Jurkat, Clone E6-1 (cell line): ENCODE measurements at places on chromosomes 3 and 15.

- DNase-seq = no peak
Measured at GRCh38 chr15:73287019-73287418, 81.7 kb downstream of the HCN4 start.

- DNase-seq = no peak
Measured at GRCh38 chr3:111480091-111480490, 61.9 kb upstream of the CD96 start.

- DNase-seq = no peak
Measured at GRCh38 chr3:176906046-176906905, 291.0 kb downstream of the TBL1XR1 start.

DNA sequence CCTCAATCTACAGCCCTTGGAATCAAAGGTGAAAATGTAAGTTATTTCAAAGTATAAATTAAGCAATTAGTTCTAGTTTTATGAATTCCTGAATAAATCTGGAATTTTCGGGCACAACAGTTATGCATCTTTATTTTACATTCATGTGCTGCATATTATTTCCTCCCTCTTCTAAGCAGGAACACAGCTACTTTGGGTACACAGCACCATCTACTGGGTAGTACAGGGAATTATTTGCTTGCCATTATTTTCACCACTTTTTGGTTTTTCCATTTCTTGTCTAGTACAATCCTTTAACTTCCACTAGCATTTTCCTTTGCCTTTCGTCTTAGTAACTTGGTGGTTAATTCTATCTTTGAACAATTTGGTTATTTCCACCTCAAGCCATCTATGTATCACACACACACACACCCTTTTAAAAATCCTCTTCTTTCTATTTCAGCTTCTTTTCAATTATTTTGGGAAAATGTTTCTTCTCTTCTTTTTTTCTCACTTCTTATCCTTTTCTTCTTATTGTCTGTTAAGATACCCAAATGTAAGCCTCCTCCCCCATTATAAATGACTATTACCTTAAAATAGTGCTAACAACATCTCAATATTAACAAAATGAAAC is 451.0 kb downstream of the MFSD1 start:
- peak; percentile 31 for DNase-seq

DNA sequence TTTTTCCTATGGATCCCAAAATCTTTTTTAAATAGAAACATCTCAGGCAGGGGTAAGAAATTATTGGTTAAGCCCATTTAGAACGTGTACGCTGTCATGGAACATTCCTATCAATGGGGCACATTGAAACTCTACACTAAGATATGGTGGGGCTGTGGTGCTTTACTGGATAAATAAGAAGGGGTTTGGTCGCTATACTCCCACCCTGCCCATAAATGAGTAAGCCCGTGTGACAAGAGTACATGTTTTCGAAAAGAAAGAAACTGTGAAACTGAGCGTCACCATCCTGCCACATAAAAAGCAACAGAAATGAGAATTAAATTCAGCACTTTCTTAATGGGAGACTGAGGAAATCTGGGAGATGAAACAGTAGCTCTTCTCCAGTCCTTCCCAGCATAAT is 929.7 kb upstream of the CFAP20DC start:
- no peak for DNase-seq

DNA sequence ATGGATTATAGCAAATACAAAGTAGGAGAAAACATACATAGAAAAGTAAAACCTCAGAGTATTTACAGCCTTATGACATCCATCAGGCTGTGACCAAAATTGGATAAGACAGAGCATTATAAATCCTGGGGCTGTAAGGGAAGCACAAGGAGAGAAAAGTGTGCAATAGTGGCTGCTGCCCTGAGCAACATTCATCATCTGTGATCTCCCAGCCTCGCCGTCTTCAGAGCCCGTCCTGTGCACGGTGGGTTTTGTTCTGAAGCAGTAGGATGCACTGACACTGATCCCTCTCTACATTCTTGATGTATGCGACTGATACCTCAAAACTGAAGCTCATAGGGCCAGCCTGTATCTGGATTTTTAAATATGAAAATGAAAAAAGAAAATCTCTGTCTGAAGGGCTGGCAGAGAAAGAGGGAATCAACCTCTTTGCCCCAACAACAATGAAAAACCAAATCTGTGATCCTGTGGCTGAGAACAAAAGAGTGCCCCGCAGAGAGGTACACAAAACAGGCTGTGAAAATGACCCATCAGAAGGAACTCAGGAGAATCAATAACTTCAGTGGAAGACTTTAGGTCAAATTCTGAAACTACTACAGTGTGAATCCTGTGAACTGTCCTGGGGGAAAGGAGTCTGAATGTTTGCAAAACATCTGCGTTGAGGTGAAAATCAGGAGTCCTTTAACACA is 8.2 kb upstream of the RTP4 start:
- DNase-seq = no peak

DNA sequence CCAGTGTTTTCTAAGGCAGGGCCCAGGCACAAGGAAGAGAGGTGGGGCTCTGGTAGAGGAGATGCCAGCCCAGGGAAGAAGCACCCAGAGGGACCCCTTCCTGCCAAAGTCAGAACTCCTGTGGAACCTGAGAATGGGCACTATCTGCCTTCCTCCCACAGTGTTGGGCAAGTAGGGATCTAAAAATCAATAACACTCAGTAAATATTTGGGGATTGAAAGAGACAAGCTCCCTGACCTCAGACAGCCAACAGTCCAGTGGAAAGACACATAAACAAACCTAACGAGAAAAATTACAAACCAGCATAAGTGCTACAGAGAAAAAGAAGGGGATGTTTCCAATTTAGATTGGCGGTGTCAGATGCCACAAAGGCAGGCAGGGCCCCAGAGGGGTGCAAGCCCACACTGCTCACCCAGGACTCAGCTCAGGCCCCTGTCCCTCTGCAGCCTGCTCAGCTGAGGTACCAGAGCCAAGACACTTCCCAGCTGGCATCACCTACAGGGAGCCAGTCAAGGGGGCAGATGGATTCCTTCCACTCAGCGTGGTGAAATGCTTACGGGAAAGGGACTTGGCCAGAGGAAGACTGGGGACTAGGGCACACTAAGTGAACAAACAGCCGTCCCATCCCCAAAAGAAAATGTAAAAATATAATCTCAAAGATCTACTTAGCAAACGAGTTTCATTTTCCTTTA is 15.9 kb downstream of the ADCY5 start:
- DNase-seq = no peak

GRCh38 chr3:158520433-158520832 is 50.6 kb upstream of the MLF1 start:
- DNase-seq = no peak

- no peak for DNase-seq
Measured at GRCh38 chr15:27482287-27482686, 511.3 kb downstream of the GABRG3 start.

GRCh38 chr15:29835301-29835700 is 13.0 kb upstream of the TJP1 start:
- DNase-seq = no peak

DNA sequence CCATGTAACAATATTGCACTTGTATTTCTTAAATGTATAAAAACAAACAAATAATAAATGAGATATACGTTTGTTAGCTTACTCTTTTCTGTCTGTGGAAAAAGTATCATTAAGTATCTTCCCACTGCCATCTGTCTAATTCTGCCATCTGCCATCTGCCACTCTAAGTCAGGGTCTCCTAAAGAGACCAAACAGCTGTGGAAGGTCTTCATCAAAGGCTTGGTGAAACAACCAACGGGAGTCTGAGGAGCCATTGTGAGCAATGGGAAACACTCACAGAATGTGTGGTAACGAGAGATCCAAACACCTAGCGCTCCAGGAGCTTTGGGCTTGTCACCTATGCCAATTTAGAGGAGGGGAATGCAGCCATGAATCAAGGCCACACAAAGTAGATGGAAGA is 28.7 kb upstream of the PFN2 start:
- DNase-seq = no peak

- DNase-seq = no peak
Measured at GRCh38 chr15:77097921-77098320, 27.0 kb upstream of the TSPAN3 start.

GRCh38 chr3:173440514-173440913 is 43.0 kb downstream of the NLGN1 start:
- no peak for DNase-seq

DNA sequence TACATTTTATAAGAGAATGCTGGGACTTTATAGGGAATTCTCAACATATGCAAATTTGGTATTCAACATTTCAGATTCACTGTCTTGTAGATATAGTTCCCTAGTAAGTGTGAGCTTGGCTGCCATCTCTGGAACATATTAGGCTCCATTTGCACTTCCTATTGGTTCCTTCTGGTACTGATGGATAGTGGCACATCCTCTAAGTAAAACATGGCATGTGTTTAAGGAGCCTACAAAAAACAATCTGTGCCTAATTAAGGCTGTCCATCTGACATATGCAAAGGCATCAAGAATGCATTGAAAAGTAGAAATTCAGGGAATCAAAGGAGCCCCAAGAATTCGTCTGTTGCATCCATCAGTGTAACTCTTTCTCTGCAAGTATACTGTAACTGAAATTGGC is 344.1 kb downstream of the UNC13C start:
- DNase-seq = no peak

GRCh38 chr3:87498358-87499080 is 222.1 kb upstream of the POU1F1 start:
- DNase-seq = no peak

GRCh38 chr15:25901811-25902605 is 38.9 kb upstream of the ATP10A start:
- DNase-seq = no peak

DNA sequence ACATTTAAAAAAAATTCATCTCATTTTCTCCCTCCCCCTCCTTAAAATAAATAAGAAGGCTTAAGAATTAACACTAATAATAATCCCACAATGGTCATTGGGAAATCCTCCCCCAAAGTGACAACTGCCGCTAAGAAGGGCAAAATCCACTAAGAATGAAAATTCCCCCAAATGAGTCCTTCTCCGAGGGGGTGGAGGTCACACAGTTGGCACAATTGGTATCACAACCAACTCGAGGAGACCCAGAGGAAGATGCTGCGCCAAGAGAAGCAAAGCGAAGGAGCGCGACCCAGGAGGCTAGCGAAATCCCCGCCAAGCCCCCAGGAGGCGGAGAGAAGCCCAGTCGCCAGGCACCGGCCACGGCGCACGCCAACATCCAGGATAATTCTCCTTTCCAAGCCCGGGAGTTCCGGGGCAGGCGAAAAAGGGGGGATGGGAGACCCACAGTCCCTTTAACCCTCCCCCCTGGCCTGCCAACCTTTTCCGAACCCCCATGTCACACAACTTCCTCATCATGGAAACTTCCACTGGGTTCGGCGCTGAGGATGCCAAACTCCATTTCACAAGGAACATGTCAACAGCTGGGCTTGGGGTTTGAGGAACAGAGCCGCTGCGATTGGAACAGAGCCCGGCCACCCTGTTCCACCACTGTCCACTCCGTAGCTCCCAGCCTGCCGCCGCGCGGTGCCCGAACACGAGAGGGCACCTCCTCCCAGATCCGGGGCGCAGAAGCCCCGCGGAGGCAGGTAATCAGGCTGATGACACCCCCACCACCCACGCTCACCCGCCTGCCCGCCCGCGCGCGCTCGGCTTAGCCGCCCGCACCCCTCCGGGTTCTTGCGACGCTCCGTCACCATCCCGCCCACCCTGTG is 668 bp downstream of the THRB start:
- no peak for DNase-seq

DNA sequence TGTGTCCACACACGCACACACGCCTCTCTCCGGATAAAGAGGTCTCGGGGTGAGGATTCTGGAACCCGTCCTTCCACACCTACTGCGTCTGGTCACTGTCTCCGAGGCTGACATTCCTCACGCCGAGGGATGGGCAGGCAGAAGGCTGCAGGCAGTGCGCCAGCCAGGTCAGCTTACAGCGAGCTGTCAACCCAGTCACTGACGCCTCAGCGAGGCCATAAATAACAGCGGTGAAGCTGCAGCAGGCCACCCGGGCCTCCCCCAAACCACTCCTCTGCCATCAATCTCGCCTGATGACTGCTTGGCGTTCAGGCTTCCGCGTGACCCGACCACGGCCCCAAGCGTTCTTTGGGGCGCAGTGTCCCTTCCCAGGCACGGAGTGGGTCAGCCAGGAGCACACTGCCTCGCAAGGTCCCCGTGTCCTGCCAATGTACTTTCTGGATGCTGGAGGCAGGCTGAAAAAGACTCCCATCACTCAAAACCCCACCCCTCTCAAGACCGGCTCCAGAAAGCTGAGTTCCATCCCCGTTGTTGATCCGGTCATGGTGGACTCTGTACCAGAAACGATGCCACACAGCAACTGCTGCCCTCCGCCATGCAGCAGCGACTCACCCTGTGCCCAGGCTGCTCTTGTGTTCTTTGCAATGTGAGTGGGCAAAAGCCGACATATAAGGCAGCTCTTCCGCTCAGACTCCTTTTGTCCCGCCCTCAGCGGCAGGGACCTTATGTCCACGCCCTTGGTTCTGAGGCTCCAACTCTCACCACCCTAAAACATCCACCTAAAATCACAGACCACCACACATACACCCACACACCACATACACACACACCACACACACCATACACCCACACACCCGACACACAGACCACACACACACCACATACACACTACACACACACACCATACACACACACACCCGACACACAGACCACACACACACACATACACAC is 27.1 kb downstream of the CPN2 start:
- DNase-seq = peak; percentile 62

DNA sequence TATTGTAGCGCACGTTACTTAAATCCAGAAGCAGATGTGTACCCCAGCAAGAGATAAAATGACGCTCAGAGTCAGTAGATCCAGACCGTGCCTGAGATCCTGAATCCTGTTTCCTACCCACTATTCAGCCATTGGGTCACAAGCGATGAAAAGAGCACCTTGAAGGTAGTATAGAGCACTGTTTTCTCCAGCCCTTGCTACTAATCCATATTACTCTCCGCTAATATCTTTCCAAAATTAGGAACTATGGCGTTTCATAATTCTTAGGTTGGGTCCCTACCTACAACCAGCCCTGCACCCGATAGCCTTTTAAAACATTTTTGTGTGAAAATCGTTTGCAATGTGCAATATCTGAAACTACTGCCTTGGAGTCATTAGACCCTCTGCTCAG is 596 bp downstream of the BTD start:
- no peak for DNase-seq

GRCh38 chr15:49212897-49213296 is 42.9 kb downstream of the GALK2 start:
- no peak for DNase-seq

DNA sequence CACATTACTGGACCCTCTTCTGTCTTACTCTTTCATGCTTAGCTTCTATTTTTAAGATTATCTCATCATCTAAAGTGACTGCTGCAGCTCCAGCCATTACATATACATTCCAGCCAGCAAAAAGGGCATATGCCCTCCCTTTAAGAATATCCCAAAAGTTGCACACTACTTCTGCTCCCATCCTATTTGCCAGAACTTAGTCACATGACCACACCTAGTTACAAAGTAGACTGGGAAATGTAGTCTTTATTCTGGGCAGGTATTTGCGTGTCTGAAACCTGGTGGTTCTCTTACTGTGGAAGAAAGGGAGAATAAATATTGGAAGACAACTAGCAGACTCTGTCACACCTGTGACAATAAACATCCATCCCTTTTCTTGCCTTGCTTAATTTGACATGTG is 341.6 kb upstream of the NR2E3 start:
- no peak for DNase-seq
